ENCODE measurements at places on chromosomes 7 and 10. TPM values are rescaled to one million over a fixed set of nuclear protein-coding genes. Genes with fewer than 3 reads are reported as not detected.

Gene LRRN3
- total RNA-seq, result not detected

Gene CDC14C
- total RNA-seq, result 0.24 TPM

Gene LGI1
- total RNA-seq, result not detected

Gene KIAA1549
- 7.2 TPM for total RNA-seq

Gene KIF20B
- 39.9 TPM for total RNA-seq

Gene PGAM2
- total RNA-seq, result not detected

Gene PYROXD2
- total RNA-seq, result 7.0 TPM

Gene AHCYL2
- 66.4 TPM for total RNA-seq

Gene GPR37
- 7.5 TPM for total RNA-seq

Gene IGFBP1
- 3.3 TPM for total RNA-seq

Gene PRSS37
- not detected for total RNA-seq

Gene THSD7A
- total RNA-seq, result 5.9 TPM

DNA sequence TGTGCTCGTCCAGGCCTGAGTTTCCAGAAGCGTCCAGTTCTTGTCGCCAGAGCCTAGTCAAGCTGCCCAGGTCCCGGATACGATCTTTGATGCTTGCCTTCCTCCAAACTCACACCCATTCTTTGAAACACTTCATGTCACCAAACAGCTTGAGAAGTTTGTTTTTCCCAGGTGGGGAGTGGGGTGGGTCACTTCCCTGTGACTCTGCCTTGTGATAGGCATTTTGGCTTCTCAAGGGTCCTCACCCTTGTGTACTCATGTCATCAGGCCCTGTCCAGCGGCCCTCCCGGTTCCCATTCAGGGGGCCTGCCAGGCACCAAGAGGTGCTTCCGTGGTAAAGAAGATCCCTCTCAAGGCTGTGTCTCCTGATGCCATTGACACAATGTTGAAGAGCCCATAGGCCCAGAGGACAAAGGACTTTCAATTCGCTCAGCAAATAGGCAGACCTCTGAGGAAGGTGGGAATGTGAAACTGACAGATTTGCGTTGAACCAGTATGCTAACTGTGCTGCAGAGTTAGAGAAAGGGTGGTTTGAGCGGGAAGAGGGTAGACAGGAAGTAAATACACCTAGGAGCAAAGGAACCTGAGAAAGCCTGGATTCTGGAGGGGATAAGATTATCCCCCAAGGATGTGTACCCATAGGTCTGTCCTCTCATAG is 24.7 kb upstream of the SFTPA1 start:
- H3K27ac ChIP-seq, result no peak overlapping the region
- no peak overlapping the region for H3K4me3 ChIP-seq
- no peaks in the 10 kb centered on the region for H3K4me1 ChIP-seq
- no peaks in the 10 kb centered on the region for H3K36me3 ChIP-seq

DNA sequence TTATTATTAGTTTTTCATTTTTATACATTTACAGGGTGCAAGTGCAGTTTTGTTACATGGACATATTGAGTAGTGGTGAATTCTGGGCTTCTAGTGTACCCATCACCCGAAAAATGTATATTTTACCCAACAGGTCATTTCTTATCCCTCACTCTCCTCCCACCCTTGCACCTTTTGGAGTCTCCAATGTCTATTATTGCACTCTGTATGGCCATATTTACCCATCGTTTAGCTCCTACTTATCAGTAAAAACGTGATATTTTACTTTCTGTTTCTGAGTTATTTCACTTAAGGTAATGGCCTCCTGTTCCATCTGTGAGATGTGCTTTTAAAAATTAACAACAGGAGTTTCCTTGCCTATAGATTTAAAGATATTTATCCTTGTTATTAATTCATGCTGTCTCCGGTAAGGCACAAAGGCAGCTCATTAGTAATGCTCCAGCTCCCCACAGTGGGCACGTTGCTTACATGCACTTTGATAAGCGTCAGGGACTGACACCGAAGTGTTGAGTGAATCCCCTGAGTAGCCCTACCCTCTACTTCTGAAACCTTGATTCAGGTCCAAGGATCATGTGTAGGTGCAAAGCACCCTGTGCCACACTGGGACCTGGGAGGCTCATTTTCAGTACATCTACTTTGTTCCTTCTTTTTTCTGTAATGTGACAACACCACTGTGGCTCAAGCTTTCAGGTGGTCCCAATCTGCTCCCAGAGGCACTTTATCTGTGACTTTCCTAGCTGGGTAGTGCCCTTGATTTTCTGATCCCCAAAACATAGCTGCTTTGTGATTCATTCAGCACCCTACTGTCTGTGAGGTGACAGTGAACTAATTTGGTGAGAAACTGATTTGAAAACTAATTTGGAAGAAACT is 27.3 kb downstream of the HYAL4 start:
- no peaks in the 10 kb centered on the region for H3K36me3 ChIP-seq
- DNase-seq, result peak; percentile 68
- H3K4me3 ChIP-seq, result no peak overlapping the region
- no peak overlapping the region for H3K27ac ChIP-seq
- peaks cover 23% of the 10 kb centered on the region for H3K4me1 ChIP-seq

DNA sequence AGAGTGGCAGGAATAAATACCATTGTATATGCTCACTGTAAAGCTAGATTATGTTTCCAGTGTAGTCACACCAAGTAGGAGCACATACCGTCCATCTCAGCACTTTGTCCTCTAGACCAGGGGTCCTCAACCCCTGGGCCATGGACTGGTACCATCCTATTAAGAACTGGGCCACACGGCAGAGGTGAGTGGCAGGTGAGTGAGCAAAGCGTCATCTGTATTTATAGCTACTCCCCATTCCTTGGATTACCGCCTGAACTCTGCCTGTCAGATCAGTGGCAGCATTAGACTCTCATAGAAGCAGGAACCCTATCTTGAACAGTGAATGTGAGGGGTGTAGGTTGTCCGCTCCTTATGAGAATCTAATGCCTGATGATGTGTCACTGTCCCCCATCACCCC is 735.3 kb downstream of the MAGI2 start:
- H3K27ac ChIP-seq, result no peak overlapping the region
- no peaks in the 10 kb centered on the region for H3K27me3 ChIP-seq
- no peak for DNase-seq
- H3K4me1 ChIP-seq, result peaks cover 8% of the 10 kb centered on the region

GRCh38 chr7:94612661-94613060 is 43.3 kb downstream of the SGCE start:
- no peaks in the 10 kb centered on the region for H3K4me1 ChIP-seq
- no peak overlapping the region for H3K27ac ChIP-seq
- no peaks in the 10 kb centered on the region for H3K36me3 ChIP-seq
- H3K27me3 ChIP-seq, result no peaks in the 10 kb centered on the region
- no peak overlapping the region for H3K4me3 ChIP-seq
- no peak for DNase-seq

GRCh38 chr10:75904499-75905283 is 473.3 kb downstream of the LRMDA start:
- H3K36me3 ChIP-seq, result no peaks in the 10 kb centered on the region
- H3K27me3 ChIP-seq, result peaks cover 67% of the 10 kb centered on the region
- no peak for DNase-seq
- no peak overlapping the region for H3K27ac ChIP-seq

- peak; percentile 25 for DNase-seq
- H3K27ac ChIP-seq, result no peak overlapping the region
- peaks cover 7% of the 10 kb centered on the region for H3K4me1 ChIP-seq
- no peaks in the 10 kb centered on the region for H3K27me3 ChIP-seq
- H3K36me3 ChIP-seq, result peaks cover 44% of the 10 kb centered on the region
- H3K4me3 ChIP-seq, result no peak overlapping the region
Measured at GRCh38 chr7:2255145-2256139, 13.4 kb downstream of the NUDT1 start.

DNA sequence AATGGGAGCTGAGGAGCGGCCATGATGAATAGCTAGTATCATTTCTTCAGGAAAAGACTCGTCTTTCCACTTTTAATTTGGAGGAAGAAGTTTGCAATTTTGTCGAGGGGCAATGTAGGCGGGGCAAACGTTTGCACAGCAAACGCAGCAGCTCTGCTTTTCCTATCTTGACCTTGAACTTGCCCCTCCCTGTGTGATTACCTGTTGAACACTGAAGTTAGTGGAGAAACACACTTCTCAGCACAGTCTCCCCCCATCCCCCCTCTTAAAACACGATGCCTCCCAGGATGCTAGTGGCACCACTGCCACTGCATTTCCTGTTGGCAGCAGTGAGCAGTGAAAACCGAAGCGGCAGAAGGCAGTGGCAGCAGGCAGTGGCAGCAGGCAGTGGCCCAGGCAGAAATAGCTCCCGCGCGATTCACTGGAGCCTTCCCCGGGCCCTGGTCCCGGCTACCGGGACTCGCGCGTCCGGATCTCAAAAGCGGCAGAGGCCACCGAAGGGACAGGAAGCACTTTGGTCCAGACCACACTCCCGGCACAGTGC is at the start of gene EPDR1:
EPDR1 (plus strand) TSS at position 336 of the 544 bp plus-strand sequence. CDS start 300 bp downstream, outside the sequence.
- peak within 1 kb of the TSS; percentile 94 for H3K4me3 ChIP-seq
- H3K36me3 ChIP-seq, result peaks cover 39% of the 10 kb centered on the region
- H3K27ac ChIP-seq, result peak within 1 kb of the TSS; percentile 68
- DNase-seq, result peak; percentile 90
- H3K4me1 ChIP-seq, result peaks cover 48% of the 10 kb centered on the region

GRCh38 chr10:31604096-31604495 is 285.1 kb downstream of the ZEB1 start:
- peak overlapping the region; percentile 78 for H3K4me3 ChIP-seq
- no peak overlapping the region for H3K27ac ChIP-seq
- H3K36me3 ChIP-seq, result peaks cover 14% of the 10 kb centered on the region
- no peaks in the 10 kb centered on the region for H3K27me3 ChIP-seq
- H3K4me1 ChIP-seq, result no peaks in the 10 kb centered on the region
- DNase-seq, result no peak

All from Calu3 (cell line).